Glomerular endothelial cell (primary cell): ENCODE measurements at places on chromosomes 2 and 18. TPM values are rescaled to one million over a fixed set of nuclear protein-coding genes. Genes with fewer than 3 reads are reported as not detected.

GRCh38 chr18:54777118-54777791 is 51.0 kb upstream of the RAB27B start:
- no peak for DNase-seq

DNA sequence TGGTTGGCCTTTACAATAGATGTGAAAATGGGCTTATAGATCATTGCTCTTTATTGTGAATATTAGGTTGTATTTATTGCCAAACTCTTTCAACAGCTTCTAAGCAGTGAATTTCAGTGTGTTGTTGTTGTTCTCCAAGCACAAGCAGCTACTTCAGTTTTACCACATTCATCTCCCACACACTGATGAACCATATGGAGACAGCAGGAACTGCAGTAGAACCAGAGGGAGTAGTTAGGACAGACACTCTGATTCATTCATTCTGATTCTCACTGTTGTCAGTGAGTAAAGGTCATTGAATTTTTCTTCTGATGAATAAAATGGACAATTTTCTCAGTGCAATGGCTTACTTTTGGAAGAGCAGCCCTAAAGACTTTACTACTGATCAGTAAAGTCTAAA is 40.2 kb downstream of the CCDC74A start:
- no peak for DNase-seq

DNA sequence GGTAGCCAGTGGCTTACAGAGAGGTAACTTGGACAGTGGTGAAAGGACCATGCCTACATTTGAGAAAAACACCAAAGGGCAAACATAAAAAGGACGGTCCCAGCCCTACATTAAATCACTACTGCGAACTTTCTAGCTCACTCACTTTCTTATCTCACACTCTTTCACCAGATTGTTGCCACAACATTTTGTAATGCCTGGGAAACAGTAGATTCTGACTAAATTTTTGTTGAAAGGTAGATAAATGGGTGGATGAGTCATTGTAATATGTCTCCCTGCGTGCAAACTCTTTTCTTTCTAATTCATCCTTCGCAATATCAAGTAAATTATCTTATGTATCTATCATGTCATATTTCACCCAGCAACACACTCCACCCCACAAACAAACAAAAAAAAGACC is 192.2 kb downstream of the IRS1 start:
- DNase-seq, result no peak

DNA sequence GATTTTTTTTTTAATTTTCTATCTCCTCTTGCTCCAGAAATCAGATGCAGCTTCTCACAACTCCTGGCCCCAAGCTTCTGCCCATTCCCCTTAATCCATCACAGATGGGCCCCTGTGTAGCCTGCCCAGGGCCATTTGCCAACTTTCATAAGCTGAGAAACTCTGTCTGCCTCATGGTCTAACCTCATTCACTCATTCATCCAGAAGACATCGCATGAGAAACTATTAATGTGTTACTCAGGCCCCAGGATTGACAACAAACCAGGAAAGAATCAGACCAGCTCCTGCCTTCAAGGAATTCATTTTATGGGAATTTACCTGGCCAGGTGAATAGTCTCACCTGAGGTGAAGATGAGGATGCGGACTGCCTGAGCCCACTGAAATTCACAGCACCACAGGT is 35.0 kb downstream of the SLC14A2 start:
- DNase-seq, result no peak

- no peak for DNase-seq
These were observed 20.3 kb upstream of the FOXI3 start for GRCh38 chr2:88472811-88473210.

- DNase-seq, result no peak
These were observed 71.9 kb downstream of the SLC66A2 start for GRCh38 chr18:79879566-79879965.

DNA sequence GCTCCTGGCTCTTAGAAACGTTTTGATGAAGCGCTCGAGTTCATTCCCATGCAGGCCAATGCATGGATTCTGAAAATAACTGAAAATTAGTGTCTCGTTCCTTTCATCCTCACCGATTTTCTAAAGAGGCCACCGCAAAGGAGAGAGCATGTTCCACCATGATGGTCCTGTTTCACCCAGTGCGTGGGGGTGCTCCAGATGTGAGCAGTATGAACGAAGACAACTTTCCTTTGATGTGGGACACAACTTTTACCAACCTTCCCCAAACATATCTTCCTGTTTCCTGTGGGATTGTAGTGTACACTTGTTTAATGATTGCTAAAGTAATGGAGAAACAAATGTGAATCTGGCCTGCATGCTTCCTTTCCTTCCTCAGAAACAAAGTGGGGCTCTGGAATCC is 114.5 kb downstream of the PRPF40A start:
- no peak for DNase-seq

DNA sequence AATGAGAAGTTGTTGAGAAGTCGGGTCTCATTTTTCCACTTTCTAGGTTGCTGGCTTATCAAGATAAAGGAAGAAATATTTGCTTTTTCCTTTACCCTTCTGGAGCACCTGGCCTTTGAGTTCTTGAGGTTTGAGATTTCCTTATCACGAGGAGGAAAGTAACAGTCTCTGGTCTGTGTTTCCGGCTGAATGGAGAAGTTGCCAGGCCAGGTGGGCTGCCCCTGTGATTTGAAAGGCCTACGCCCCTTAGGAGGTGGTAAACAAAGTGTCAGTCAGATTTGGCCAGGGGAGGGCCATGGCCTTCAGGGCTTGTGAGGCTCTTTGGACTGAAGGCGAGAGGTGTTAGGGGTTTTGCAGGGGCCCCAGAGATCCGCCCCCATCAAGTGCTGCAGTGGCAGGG is 156.7 kb upstream of the HAAO start:
- DNase-seq, result no peak

DNA sequence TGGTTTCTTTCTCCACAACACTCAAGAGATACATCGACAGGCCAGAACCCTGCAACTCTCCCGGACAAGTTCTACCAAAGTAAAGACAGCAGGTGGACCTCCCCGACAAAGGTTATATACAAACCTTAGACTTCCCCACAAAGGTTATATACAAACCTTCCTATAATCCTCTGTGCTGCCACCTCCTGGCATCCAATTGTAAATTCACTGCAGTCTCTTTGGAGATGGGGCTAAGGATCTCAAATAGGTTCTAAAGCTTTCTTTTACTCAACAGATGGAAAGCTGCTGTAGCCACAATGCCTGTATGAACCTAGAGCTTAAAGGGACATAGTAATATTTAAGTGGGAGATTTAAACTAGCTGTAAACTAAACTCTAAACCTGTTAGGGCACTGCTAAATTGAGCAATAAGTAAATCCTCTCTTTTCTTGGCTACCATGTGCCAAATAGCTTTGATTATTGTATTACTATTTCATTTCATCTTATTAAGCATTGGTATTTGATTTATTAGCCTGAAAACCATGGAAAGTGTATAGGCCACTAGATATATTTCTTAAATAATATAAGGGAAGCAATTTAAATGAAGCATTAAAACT is 9.8 kb upstream of the MREG start:
- DNase-seq, result no peak

Gene FSIP2
- total RNA-seq, result 0.24 and 0.82 TPM in 2 replicates

Gene DUSP19
- 1.4 and 4.3 TPM in 2 replicates for total RNA-seq

Gene FN1
- total RNA-seq, result 4,949 and 8,511 TPM in 2 replicates

Gene NCKAP5
- 6.8 and 9.9 TPM in 2 replicates for total RNA-seq

Gene RND3
- 75.2 and 101 TPM in 2 replicates for total RNA-seq

Gene FAP
- total RNA-seq, result 17.8 and 50.0 TPM in 2 replicates

Gene SPOPL
- 7.9 and 13.9 TPM in 2 replicates for total RNA-seq
